ENCODE measurements at places on chromosomes 4 and X. TPM values are rescaled to one million over a fixed set of nuclear protein-coding genes. Genes with fewer than 3 reads are reported as not detected.

The ANK2 gene
- total RNA-seq = 284 TPM

The GLRA3 gene
- not detected for total RNA-seq

The TLR8 gene
- total RNA-seq = not detected

The SHOX gene
- total RNA-seq = not detected

The ERCC6L gene
- total RNA-seq = 0.09 TPM

The TRAM1L1 gene
- total RNA-seq = 3.3 TPM

The CYLC1 gene
- not detected for total RNA-seq

The NPFFR2 gene
- not detected for total RNA-seq

The MSANTD1 gene
- total RNA-seq = 0.60 TPM
